ENCODE measurements at places on chromosomes 11 and 22.

- no peak for DNase-seq
Measured at GRCh38 chr11:1199751-1200610, 22.9 kb upstream of the MUC5B start.

GRCh38 chr22:39434721-39435120, 22.1 kb upstream of the MGAT3 start:
- no peak for DNase-seq

DNA sequence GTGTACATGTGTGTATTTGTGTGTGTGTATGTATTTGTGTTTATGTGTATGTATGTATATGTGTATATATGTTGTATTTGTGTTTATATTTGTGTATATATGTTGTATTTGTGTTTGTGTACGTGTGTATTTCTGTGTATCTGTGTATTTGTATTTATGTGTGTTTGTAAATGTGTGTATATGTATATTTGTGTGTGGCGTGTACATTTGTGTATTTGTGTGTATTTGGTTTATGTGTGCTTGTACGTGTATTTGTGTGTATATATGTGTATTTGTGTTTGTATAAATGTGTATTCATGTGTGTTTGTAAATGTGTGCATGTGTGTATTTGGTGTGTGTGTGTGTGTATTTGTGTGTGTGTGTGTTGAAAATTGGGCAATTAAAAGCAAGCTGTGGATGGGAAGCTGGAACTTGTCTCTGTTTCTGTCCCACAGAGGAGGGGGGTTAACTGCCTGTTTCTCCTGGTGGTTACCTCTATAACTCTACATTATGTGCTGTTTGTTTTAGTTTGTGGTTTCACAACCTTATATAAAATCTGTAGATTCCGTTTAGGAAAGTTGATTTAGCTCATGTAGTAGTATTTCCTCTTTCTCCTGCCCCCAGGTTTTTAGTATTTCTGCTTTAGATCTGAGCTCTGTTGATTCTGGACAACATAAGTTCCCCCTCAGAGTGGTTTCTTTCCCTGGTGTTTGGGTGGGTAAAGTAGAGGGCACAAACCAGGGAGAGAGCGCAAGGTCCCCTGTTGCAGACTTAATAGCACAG, 28.9 kb downstream of the AP2A2 start:
- no peak for DNase-seq

DNA sequence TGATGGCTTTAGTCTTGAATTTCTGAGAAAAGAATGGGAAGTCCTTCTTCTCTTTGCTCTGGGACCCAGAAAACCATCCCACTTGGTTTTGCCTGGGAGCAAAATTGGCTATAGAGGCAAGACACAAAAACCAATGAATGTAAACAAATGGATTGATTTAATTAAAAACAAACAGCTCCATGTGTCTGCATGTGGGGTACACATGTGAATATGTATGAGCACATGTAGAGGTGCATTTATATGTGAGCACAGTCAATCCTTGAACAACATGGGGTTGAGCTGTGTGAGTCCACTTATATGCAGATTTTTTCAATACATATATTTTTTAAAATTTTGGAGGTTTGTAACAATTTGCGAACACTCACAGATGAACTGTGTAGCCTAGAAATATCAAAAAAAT, 87.2 kb downstream of the CCDC81 start:
- no peak for DNase-seq

Measured in CD4-positive, alpha-beta T cell treated with Interleukin-10 for 1 hour (primary cell).